ENCODE measurements at places on chromosomes 4 and X.

DNA sequence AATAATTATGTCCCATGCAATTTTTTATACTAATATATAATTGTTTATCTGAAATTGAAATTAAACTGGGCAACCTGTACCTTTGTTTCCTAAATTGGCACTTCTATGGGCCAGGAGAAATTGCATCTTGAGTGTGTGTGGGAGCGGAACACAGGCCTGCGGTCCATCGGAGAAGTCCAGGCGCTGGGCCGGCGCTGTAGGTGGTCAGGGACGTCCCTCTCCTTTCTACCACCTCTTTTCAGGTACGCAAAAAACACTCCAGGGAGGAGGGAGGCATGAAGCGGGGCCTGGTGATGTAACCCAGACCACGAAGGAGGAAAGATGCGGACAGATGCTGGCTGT, 717 bp downstream of the MGAT4D start:
- DNase-seq = no peak

- no peak for DNase-seq
These were observed 56.4 kb downstream of the PGRMC1 start for GRCh38 chrX:119292445-119292844.

- no peak for DNase-seq
These were observed 44.7 kb downstream of the ANXA3 start for GRCh38 chr4:78596111-78596742.

DNA sequence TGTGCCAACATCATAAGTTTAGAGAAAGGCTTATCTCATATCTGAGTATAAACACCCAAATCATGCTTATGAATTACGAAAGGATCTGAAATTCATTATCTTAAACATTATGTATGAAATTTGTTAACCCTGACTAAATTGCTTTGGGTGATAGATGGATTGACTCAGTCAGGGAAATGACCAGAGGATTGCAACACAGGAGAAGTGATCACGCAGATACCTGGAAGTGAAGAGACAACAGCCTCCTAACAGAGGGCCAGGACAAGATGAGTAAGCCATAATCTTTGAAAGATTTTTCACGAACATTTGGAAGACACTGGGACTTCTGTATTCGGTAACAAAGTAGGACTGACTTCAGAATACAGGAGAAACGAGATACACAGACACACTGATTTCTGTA, 363.4 kb downstream of the DMD start:
- no peak for DNase-seq

GRCh38 chr4:11259837-11260236, 168.9 kb downstream of the HS3ST1 start:
- no peak for DNase-seq

- no peak for DNase-seq
These were observed 20.7 kb downstream of the USP53 start for GRCh38 chr4:119233191-119233590.

- no peak for DNase-seq
These were observed 110.6 kb upstream of the ADAMTS3 start for GRCh38 chr4:72679666-72680065.

- DNase-seq = no peak
These were observed 642.6 kb downstream of the IL1RAPL1 start for GRCh38 chrX:29229802-29230201.

DNA sequence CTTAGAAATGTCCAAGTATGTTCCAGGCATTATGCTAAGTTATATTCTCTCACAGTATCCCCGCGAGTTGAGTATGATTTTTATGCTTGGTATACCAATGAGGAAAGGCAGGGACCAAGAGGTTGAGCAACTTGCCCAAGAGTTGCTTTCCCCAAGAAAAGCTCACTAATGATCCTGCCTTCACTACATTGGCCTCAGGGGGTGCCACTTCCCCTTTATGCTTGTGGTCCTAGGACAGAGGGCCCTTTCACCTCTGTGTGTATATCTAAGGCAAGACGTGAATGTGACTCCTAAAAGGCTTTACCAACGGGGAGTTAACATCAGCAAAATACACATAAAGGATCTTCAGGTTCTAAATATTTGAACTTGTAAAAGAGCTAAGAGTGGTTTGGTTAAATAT, 164.4 kb upstream of the CPEB2 start:
- DNase-seq = no peak
